CD14-positive monocyte (primary cell): ENCODE measurements at places on chromosomes 4 and X.
A peak's percentile ranks its signal among the peaks of the same experiment; 100 is the strongest.

GRCh38 chr4:58767598-58767997, 1657.4 kb upstream of the IGFBP7 start:
- DNase-seq: no peak

- no peak for DNase-seq
Measured at GRCh38 chr4:38868059-38868960, 704 bp downstream of the FAM114A1 start.

GRCh38 chr4:97003715-97004114, 1139.6 kb downstream of the STPG2 start:
- DNase-seq: no peak

GRCh38 chr4:155535802-155536454, 130.7 kb upstream of the GUCY1A1 start:
- DNase-seq: no peak

DNA sequence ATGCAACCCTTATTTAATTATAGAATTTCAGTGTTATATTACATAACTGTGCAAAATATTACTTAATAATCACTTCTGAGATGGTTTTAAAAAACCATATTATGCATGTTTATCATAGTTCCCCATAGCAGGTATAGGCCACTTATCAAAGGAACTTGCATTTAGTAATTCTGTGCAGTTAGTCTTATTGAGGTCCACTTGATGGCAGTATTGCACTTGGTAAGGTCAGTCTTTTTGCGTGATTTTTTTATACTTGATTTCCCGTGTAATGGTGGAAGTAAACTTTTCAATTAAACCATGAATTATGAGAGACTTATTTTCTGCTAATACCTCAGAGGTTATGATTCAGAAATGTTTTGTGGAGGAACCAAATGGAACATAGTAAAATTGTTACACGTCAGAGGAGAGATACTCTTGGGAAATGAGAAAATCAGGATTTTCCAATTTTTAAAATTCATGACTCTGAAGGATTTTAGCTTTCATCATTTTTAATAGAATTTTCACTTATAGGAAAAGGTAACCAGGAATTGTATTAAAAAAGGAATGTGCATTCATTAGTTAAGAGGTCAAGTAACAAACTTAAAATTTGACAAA, 230.0 kb downstream of the CCSER1 start:
- no peak for DNase-seq

DNA sequence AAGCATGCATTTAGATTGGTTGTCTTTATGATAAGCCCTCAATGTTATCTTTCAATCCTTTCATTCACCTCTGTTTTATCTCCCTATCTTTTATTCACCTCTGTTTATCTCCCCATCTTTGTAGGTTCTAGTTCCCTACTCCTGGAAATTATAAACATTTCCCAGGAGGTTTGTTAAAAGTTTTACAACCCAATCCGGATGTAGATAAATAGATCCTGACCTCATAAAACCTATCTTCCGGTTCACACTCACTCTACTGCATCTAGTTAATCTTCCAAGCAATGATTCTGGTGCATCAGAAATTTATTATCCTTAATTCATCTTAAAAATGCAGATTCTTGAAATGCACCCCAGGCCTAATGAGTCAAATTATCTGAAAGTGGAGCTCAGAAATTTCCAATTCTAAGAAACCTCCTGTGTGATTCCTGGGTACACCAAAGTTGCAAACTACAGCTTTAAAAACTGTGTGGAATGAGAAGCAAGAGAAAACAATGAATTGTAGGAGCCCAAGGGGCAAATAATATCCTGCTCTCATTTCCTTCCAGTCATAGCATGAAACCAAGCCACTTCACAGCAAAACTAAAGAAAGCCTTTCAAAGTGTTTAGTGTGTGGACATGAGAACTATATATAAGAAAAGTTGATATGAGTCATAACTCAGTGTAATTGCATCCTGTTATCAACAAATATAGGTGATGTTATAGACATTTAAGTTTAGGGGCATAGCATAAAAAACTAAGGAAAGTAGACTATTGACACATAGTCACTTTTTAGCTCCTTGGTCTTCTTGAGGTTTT, 51.1 kb upstream of the UGT8 start:
- no peak for DNase-seq

GRCh38 chrX:106932492-106932923, 12.3 kb downstream of the CLDN2 start:
- DNase-seq: no peak

GRCh38 chrX:109352066-109352588, 129.8 kb downstream of the GUCY2F start:
- DNase-seq: peak; percentile 32

GRCh38 chrX:53356186-53356585, 66.3 kb downstream of the SMC1A start:
- peak; percentile 48 for DNase-seq

- no peak for DNase-seq
Measured at GRCh38 chr4:37666625-37667071, 19.5 kb downstream of the RELL1 start.

- no peak for DNase-seq
Measured at GRCh38 chr4:158182736-158183135, 9.9 kb upstream of the GASK1B start.

- DNase-seq: no peak
Measured at GRCh38 chr4:119189638-119190037, 22.9 kb upstream of the USP53 start.

DNA sequence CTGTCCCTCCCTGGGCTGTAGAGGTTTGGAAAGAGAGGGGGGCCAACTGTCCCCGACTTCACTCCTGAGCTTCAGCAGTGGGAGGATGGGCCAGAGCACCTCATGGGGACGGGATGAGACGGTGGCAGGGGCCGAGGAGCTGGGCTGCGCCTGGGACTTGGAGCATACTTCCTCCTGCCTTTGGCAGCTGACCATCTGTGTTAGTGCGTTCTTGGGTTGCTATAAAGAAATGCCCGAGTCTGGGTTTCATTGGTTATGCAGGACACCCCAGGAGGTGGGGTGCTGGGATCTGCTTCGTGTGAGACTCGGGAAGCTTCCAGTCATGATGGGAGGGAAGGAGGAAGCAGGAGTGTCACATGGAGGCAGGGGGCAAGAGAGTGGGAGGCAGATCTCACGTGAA, 7.4 kb downstream of the PSAPL1 start:
- DNase-seq: no peak

- DNase-seq: peak; percentile 49
Measured at GRCh38 chr4:80101792-80102116, 28.7 kb upstream of the ANTXR2 start.

- DNase-seq: no peak
Measured at GRCh38 chr4:26455571-26455970, 34.7 kb downstream of the CCKAR start.

GRCh38 chr4:7651461-7651921, 216.8 kb upstream of the PSAPL1 start:
- peak; percentile 46 for DNase-seq

DNA sequence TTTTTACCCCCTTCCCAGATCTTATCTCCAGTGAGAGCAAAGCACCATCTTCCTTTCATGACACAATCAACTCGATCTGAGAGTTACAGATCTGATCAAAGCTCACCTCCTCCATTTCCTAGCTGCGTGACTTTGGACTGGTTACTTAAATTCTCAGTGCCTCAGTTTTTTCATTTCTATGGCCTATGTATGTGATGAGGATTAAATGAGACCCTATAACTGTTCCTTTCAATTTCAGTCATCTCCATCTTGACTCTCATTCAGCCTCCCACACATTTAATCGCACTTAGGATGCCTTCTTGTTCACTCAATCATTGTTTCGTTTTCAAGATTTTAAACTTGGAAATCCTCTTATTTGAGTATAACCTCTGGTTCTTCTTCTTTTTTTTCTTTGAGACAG, 20.1 kb upstream of the CXCR3 start:
- DNase-seq: no peak

DNA sequence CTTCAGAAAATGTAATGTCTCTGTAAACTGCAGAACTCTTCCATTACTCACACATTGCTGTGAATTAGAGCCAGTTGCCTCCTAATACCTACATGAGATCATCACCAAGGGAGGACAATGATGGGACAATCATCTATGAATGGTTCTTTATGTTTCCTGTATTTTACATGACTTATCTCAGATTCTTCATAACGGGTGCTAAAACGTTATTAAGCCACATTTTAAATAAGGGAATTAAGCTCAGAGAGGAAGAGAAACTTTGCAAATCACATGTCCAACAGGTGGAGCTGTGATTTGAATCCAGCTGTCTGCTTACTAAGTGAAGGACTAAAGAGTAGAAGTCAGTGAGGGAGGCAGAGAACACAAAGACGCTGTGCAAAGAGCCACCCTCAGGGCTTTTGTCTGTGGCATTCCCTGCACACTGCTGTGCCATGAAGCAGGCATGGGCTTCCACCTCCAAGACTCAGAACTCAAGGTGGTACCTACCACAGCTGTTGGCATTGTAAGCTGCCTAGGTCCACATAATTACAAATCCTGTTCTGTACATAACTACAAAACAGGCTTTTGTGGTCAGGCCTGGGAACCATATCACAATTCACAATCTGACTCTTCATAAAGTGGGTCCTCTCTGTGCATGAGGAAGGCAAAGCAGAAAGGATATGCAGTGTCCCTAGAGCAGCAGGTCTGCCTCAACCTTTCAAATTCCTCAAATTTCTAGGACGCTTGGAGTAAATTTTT, 12.8 kb downstream of the TBC1D9 start:
- DNase-seq: peak; percentile 79

- DNase-seq: peak; percentile 50
Measured at GRCh38 chr4:106809076-106809475, 227.0 kb downstream of the DKK2 start.

DNA sequence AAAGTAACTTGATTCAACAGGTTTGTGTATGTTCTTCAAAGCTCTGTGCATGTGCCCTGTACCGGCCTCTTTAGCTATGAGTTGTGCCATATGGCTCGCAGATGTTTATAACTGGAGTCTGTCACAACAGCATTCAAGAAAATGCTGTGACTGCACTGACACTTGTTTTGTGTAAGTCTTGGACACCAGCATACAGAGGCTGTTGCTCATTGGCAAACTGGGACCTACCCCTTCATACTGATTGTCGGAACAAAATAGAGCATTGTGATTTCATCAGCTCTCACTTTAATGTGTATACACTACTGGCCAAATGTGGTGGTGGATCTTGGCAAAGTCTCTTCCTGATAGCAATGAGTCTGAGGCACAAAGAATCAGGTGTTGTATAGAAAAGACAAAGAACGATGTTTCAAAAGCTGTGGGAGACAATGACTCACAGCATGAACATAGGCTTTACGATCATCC, 133.9 kb downstream of the EGF start:
- DNase-seq: no peak

- DNase-seq: no peak
Measured at GRCh38 chrX:29872831-29873230, 342.5 kb upstream of the MAGEB2 start.

- DNase-seq: no peak
Measured at GRCh38 chr4:167842487-167842886, 249.8 kb upstream of the ANXA10 start.

- peak; percentile 55 for DNase-seq
Measured at GRCh38 chr4:112213091-112213490, 18.5 kb upstream of the AP1AR start.

- no peak for DNase-seq
Measured at GRCh38 chr4:109154424-109154823, 148.0 kb downstream of the COL25A1 start.

GRCh38 chr4:66927937-66928336, 617.4 kb downstream of the CENPC start:
- DNase-seq: no peak

DNA sequence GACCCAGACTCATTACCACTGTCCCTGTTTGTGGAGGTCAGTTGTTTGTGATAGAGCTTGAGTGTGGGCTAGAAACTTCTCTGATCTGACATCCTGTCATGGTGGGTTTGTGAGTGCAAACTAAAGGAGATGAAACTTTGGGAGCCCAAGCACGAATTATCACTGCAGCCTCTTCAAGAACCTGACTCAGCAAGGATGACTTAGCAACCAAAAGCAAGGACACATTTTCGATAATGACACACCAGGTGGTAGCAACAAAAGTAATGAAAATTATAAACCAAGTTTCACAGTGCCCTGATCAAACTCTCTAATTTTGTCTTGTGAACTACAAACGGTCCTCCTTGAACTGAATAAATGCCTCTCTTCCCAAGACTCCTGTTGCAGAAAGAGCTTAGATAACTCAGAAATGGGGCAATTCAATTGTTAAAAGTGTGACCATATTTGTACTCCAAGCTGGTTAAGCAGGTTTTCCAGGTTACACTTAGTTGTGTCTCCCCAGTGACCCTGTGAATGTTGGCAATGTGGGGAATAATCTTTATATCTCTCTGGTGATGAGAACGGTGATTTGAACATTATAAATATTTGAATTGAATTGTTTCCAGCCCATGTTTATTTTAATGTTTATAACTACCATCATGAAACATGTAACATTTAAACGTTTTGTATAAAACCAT, 52.6 kb upstream of the ATP8A1 start:
- DNase-seq: no peak

DNA sequence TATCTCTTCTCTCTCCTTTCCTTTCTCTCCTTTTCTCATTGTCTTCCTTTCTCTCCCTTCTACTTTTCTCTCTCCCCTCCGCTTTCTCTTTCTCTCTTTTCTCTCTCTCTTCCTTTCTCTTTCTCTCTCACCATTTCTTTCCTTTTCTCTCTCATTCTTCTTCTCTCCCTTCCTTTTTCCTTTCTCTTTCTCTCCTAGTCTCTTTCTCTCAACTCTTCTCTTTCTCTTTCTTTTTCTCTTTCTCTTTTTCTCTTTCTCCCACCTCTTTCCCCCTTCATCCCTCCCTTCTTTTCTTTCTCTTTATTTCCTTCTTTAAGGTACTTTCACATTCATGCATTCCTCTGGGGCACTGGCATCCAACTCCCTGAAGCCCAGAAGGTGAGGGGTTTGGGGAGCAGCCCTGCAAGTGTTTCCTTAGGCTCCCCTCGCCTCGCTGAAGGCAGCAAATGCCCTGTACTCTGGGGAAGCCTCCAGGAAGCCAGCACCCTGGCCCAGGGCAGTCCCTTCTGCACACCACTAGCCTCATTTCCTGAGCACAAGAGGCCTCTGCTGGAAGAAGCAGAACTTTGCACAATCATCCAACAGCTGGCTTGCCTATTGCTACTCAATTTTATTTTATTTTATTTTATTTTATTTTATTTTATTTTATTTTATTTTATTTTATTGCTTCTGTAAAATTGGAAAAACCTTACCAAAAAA, 124.2 kb downstream of the NFKB1 start:
- DNase-seq: peak; percentile 37

GRCh38 chr4:137206781-137207180, 325.5 kb downstream of the PCDH18 start:
- no peak for DNase-seq

GRCh38 chr4:112942997-112943396, 106.5 kb upstream of the ANK2 start:
- no peak for DNase-seq
